NCI-H526 (cell line): ENCODE measurements at places on chromosomes 2 and 18.
A peak's percentile ranks its signal among the peaks of the same experiment; 100 is the strongest.

GRCh38 chr2:24739354-24740025, 53.7 kb downstream of the PTRHD1 start:
- DNase-seq = no peak

GRCh38 chr2:153644955-153645354, 166.4 kb upstream of the RPRM start:
- no peak for DNase-seq

- no peak for DNase-seq
These were observed 86.5 kb downstream of the UXS1 start for GRCh38 chr2:106107509-106108131.

DNA sequence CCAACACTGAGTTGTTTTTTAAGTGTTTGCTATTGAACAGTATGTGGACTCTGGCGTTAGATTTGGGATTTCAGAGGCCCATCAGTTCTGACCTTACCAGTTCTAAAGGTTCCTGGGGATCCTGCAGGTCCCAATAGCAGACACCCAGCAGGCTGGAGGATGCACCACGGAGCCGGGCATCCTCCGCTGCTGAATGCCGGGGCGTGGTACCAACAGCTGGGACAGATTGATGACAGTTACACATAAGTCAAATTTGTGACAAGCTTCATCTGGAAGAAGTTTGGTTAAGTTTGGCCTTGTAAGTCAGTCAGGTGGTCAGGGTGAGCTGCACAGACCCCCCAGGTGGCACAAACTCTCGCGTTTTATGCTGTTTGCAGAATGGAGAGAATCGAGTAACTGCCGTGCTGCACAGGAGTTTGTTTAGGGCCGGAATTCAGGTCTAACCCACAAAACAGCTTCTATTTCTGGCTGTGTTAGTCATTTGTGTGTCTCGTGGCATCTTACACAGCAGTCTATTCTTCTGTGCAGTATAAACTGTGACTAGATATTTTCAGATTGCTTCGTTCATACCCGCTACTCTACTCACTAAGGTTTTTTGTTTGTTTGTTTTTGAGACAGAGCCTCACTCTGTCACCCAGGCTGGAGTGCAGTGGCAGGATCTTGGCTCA, 19.2 kb downstream of the CTDP1 start:
- DNase-seq = no peak

GRCh38 chr2:191625016-191625415, 52.9 kb upstream of the NABP1 start:
- no peak for DNase-seq

DNA sequence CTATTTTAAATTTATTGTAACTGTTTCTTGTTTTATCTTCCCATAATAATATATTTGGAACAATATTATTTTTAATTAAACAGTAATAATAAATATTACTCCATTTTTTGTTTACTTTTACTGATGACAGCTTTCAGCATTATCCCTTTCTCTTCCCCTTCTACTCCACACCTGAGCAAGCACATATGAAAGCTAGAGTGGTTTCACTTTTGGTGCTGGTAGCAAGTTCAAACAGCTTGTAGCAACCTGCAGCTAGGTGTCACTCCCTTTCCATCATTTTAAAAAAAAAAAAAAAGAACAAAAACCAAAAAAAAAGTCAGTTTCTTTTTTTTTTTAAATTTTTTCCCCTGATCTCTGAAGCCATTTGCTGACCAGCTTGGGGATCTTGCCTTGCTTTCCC, 801.8 kb downstream of the CCDC85A start:
- DNase-seq = no peak

GRCh38 chr2:217612211-217612610, 390.6 kb downstream of the TNS1 start:
- DNase-seq = no peak

GRCh38 chr18:2114289-2114688, 457.0 kb downstream of the METTL4 start:
- no peak for DNase-seq

- DNase-seq = no peak
These were observed 479.7 kb downstream of the PARD3B start for GRCh38 chr2:205024822-205025518.

GRCh38 chr2:10328670-10329579, 26.2 kb downstream of the HPCAL1 start:
- no peak for DNase-seq

DNA sequence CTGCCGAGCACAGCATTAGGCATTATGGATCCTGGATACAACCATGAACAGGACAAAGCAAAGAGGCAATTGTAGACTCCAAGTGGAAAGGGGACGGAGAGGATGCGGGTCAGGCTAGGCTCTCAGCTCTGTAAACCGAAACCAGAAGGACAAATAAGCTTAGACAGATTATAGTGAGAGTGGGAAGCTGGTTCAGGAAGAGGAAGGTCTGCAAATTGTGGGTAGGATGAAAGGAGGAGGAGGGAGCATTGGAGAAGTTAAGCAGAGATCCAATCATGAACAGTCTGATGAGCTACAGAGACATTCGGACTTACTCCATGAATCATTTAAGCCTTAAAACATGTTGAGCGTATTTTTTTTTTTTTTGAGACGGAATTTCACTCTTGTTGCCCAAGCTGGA, 3.0 kb downstream of the MSH6 start:
- no peak for DNase-seq

- no peak for DNase-seq
These were observed 15.4 kb downstream of the GREB1L start for GRCh38 chr18:21257386-21257785.

GRCh38 chr18:11987527-11987926, 6.2 kb downstream of the IMPA2 start:
- no peak for DNase-seq

GRCh38 chr2:63301481-63301880, 250.9 kb downstream of the OTX1 start:
- DNase-seq = no peak

GRCh38 chr2:9975328-9975727, 23.8 kb downstream of the GRHL1 start:
- no peak for DNase-seq

DNA sequence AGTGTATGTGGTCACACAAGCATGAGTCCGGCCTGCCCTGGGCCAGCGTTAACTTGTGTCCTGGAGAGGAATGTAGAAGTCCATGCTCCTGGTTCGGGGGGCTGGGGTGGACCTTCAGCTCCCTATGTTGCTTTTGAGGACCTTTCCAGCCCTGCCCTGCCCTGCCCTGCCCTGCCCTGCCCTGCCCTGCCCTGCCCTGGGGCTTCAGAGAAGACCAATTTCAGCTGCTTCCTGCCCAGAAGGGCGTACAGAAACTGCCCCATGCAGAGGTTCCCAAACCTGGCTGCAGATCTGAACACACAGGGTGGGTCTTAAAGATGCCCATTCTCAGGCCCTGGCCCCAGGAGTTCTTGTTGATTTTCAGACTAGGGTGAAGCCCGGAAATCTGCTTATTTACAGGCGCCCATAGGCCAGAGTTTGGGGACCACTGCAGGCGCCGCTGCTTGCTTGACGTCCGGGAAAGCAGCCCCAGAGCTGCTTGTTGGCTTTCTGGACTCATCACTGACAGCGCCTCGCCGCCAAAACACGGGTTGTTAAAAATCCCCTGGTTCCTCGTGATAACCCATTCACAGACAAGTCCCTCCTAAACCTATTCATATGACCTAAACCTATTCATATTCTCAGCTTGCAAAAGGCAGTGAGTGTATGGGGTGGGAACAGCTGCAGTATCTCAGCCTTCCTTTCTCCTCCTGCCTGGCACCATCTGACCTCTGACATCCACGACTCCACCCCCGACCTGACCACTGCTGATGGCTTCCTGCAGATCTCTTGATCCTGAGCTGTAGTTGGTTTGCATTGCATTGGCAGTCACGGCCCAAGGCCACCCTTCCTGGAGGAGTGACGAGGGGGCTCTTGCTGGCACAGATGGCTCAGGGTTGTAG, 198.3 kb downstream of the GLI2 start:
- DNase-seq = no peak

- no peak for DNase-seq
These were observed 269.5 kb upstream of the ZSWIM2 start for GRCh38 chr2:187118331-187119099.

- DNase-seq = peak; percentile 41
These were observed 206.1 kb downstream of the ZNF407 start for GRCh38 chr18:74803769-74804168.

- DNase-seq = no peak
These were observed 23.2 kb downstream of the SLC40A1 start for GRCh38 chr2:189557373-189557772.
